ENCODE measurements at places on chromosomes 2 and 18.

DNA sequence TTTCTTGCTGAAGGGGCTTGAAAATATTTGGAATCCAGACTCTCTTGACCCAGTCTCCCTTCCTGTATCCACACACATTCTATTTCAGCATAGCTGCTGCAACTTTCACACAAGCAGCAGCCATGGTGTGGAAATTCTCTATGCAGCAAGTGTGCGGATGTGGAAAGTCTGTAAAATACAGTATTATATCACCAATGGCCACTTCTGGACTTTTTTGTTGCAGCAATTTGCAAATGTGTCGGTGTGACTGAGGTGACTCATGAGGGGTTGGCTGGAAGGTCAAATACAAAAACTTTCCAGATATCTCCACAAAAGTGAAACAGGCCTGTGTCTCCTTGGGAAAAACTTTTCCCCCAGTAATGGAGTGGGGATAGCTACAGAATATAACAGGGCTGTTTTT lies 299.3 kb upstream of the GYPC start:
- no peak for DNase-seq

DNA sequence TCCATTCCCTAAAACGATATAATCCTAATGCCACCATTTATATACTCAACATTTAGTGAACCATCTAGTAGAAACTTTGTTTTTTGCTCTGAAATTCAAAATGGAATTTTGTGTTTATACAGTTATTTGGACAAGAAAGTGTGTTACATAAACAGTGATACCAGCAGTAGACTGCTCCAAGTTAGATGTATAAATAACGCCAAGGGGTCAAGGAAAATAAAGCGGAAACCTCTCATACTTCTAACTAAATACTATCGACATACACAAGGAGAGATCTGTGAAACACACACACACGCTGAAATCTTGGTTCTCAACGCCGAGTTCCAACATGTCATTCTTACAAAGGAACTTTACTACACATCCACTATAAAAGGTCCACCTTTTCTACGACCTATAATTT lies 1.2 kb downstream of the TXNL1 start:
- no peak for DNase-seq

DNA sequence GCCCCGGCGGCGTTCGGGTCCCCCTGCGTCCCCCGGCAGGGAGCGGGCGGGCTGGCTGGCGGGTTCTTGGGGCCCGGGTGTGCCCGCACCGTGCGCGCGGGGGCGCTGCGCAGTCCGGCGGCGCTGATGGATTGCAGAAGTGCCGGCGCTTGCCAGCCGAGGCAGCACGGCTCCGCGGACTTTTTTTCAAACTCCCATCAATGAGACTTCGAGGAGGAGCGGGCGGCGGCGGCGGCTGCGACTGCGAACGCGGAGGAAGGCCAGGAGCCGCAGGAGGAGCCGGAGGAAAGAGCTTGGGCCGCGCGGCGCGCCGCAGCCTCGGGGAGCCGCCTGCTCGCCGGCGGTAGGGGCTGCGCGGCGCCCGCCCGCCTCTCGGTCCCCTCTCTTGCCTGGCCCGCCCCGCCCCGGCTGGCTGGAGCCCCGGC lies at the start of gene GLI2:
TSS of gene GLI2 (plus strand) at position 123 of the 425 bp plus-strand sequence. CDS start 61,453 bp downstream, outside the sequence.
- DNase-seq, result no peak

DNA sequence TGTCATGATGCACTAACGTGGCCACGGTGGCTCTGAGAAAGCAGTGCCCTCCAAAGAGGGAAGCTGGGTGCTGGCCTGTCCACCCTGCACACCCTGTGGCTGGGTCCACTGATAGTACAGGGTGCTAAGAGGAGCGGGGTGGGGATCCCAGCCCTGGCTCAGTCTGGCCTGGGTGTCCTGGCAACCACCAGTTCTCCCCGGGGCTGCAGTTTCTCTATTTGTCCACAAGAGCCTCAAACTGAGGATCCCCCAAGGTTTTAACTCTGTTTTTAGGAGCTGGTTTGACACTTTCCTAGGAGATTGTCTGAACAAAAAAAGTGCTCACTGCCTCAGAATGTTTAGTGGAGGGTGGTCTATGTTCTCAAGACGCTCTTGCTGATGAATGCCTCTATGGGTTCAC lies 29.0 kb downstream of the EDAR start:
- DNase-seq, result no peak

DNA sequence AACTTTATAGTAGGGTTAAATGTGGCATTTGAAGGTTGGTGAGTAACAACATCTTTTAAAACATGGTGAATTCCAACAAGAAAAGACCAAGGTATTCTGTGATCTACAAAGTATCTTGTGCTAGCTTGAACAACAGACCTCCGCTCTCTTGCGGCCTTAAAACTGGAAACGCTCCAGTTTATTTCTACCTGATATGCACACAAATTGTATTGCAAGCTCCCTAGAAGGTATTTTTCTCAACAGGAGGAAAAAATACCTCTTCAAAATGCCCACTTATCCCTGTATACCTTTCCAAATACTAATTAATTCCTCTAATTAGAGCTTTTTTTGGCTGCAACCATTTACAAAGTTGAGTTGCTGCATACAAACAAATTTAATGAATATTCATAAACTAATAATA lies 69.5 kb downstream of the KCNH7 start:
- DNase-seq, result no peak

Measured in activated T-helper 9 cell treated with anti-CD3 and anti-CD28 coated beads, Interleukin-2, amount 50 U/mL, for 16 hours (primary cell).